ENCODE measurements at places on chromosomes 6 and 20.

- no peak for DNase-seq
Measured at GRCh38 chr6:75219263-75219662, 13.4 kb upstream of the COL12A1 start.

GRCh38 chr6:112202639-112203341 is 51.6 kb downstream of the LAMA4 start:
- DNase-seq: no peak

DNA sequence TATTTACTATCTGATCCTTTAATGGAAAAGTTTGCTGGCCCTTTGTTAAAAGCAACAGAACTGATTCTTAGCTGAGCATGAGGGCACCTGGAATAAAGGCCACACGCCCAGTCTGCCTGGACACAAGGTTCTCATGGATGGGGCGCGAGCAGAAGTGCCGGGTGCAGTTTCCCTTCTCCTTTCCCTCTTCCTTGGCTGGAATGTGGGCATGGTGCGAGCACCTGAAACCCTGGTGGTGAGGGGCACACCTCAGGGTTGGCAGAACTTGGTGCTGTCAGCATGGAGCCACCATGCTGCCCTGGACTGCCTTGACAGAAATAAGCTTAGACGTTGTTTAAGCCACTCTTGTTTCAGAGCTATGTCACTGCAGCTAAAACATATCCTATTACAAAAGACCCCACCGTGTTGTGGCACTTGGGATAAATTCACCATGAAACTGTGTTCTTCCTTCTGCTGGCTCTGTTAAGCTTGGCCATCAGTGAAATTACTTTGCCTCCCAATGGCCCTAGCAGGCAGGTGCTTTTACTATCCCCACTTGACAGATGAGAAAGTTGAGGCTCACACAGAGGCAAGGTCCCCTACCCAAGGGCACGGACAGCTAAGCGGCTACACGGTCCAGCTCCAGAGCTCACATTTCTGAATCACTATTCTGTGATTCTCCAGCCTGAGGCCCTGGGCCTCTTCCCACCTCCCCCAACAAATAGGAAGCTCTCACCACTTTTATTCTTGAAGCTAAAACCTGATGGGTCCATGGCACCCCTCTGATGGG is 115.9 kb downstream of the PREX1 start:
- no peak for DNase-seq

GRCh38 chr6:84309336-84309735 is 81.9 kb upstream of the CEP162 start:
- no peak for DNase-seq

DNA sequence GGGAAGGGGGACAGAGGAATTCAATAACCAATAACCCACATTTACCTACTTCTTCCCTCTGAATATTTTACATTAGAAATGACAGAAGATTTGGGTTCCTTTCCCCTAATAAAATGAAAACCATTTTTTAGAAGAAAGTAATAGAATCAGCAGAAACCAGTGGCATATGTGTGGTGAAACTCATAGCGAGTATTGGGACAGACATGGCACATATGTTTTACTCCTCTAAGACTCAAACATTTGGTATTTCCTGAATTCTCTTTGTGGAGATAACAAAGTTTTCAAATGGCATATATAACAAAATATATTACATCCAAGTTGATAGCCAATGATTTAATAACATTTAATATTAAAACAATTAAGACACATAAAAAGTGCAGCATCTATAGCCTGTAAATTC is 12.9 kb upstream of the BEND3 start:
- DNase-seq: no peak

GRCh38 chr6:157343732-157344131 is 20.4 kb upstream of the TMEM242 start:
- no peak for DNase-seq

DNA sequence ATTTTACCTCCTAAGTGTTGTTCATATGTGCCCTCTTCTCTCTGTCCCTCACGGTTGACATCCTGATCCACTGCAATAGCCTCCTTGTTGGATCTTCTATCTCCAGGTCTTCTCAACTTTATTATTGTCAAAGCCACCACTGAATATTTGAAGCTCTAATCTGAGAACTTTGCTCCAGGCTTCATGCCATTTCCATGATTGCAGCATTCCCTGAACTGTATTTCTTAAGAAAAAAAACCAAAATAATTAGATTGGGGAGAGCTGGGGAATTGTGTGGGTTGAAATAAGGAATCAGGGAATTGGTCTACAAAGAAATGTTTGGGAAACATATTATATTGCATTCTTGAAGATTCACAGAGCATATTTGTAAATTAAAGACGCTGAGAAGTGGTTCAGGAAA is 2.5 kb upstream of the STX7 start:
- DNase-seq: no peak

- no peak for DNase-seq
Measured at GRCh38 chr6:139172151-139172550, 37.3 kb downstream of the HECA start.

DNA sequence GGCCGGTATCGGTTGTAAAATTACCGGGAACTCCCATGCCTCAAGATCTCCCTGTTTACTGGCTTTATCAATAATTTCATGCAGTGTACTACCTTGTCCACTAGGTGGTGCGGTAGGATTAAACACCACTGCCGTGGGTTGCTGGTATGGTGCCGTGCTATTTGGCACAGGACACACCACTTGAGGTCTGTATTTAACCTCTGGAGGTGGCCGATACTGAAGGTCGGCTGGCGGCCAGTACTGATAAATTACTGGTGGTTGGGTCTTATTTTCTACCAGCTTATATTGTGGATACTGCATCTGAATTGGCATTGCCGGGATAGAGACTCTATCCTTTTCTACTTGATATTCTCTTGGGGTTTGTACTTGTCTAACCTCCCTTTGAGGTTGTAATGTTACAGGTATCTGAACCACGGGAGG is 14.3 kb upstream of the PTCRA start:
- DNase-seq: peak; percentile 67

- no peak for DNase-seq
Measured at GRCh38 chr20:62845416-62846160, 16.0 kb downstream of the TCFL5 start.

GRCh38 chr20:49964964-49965780 is 17.6 kb upstream of the SNAI1 start:
- no peak for DNase-seq

GRCh38 chr6:75331151-75331550 is 46.6 kb upstream of the TMEM30A start:
- no peak for DNase-seq

- no peak for DNase-seq
Measured at GRCh38 chr20:34570859-34571306, 12.4 kb downstream of the MAP1LC3A start.

DNA sequence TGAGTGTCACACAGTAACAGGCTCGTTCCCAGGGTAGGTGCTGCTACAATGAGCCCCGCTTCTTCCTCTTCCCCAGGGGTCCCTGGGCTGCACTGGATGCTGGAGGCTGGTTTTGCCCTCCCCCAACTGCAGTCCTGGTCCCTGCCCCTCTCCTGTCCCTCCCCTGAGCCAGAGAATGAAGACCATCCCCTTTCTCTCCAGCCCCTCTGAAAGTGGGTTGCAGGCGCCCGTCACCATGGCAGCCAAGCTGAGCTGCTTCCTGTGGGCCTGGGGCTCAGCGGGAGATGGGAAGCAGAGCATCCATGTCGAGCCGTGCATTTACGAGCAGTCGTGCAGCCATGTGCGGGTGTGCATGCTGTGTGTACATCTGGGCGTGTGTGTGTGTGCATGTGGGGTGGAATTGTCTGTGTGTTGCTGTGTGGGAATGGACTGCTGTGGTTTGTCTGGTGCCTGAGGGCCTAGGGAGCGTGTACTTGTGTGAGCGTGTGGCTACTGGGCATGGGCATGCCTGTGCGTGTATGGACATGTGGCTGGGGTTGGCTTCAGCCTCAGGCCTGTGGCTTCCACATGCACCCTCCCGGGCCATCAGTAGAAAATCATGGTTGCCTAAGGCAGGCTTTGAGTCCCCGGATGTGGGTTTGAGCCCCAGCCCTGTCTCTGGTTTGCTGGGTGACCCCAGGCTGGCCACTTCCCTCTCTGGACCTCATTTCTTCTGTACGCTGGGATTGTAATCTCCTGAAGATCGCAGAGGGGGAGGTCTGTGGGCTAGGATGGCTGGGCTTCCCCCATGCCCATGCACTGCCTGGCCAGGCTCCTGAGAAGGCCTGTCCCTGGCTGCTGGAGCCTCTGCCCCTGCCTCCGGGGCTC is 48.8 kb downstream of the SRC start:
- DNase-seq: no peak

GRCh38 chr6:38316099-38316868 is 323.4 kb downstream of the BTBD9 start:
- DNase-seq: no peak

DNA sequence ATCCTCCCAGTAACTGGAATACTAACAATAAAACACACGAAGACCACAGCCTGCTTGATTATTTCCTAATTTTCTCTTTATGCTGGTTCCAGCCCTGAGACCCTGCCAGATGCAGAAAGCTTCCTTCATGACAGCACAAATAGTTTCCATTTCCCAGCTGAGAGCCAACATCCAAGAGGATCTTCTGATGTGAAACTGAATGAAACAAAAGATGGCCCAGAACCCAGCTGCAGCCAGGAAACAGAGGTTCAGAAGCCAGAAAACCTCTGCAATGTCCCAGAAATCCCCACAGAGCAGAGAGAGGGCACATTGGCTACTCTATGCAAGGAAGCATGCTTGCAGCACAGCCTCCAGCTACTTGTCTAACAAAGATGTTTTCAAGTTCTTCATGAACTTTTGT is 61.8 kb upstream of the PLEKHG1 start:
- DNase-seq: no peak

GRCh38 chr20:10710991-10711775 is 37.4 kb upstream of the JAG1 start:
- no peak for DNase-seq

DNA sequence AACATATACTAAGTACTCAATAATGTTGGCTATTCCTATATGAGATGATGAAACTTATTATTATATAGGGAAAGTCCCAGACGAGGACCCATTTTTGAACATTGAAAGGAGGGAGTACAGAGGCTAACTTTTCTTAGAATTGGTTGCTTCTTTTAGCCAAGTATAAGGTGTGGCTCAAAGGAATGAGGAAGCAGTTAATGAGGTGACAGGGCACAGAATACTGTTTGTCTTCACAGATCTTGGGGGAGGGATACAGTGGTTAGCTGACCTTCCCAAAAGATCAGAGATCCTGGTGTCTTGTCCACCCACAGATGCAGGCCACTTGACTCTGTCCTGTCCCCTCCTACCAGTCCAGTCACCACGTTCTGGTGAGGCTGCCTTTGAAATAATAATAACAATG is 67.8 kb upstream of the EPB41L1 start:
- no peak for DNase-seq

GRCh38 chr6:22152841-22153240 is 144.0 kb downstream of the PRL start:
- no peak for DNase-seq

DNA sequence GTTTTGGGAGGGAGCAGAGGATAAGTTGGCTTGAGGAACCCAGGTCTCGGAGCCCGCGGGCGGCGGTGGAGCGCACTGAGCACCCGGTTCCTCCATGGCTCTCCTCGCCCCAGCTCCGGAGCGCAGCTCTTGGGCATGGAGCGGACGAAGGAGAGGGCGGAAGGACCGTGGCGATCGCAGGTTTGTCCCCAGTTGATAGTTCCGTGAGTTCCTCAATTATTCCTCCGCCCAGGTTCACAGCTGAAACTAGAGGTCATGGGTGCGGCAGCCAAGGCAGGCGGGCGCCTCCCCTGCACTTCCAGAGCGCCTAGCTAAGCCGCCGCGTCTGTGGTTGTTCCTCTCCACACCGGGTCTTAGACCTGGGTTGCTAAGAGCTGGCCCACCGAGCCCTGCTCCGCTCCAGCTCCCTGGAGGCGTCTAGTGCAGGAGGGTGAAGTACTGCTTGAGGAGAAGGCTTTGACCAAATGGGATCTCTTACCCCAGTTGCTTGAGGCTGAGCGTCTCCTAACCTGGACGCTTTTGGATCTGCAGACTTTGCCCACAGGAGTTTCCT is at the start of gene HTR1B:
Gene HTR1B (minus strand): TSS at position 184 of the 553 bp plus-strand sequence. CDS start 88 bp downstream, at position 96.
- no peak for DNase-seq

- no peak for DNase-seq
Measured at GRCh38 chr6:113595911-113596376, 261.2 kb upstream of the MARCKS start.

GRCh38 chr6:43746613-43747102 is 23.4 kb upstream of the VEGFA start:
- no peak for DNase-seq

- DNase-seq: no peak
Measured at GRCh38 chr6:170444811-170445211, 108.3 kb downstream of the PSMB1 start.

GRCh38 chr6:10382322-10382721 is 32.6 kb downstream of the TFAP2A start:
- no peak for DNase-seq

GRCh38 chr6:51793393-51793792 is 294.0 kb downstream of the PKHD1 start:
- no peak for DNase-seq

GRCh38 chr6:8000636-8001035 is 63.6 kb downstream of the BLOC1S5 start:
- no peak for DNase-seq

DNA sequence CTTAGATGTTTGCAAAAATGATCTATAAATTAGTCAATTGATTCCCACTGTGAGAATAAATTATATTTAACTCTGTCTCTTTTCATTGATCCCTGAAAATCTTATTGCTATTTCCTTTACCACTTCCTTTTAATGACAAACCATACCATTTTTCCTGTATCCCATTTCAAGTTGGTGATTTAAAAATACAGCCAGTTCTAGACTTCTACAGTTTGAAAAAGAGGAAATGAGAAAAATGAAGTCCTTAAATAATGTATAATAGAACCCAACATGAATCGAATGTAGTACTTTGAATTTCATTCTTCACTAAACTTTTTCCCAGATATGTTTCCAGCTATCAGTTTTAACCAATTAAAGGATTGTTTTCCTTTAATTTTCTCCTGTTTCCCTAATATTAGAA is 29.5 kb upstream of the SDHAF4 start:
- no peak for DNase-seq

DNA sequence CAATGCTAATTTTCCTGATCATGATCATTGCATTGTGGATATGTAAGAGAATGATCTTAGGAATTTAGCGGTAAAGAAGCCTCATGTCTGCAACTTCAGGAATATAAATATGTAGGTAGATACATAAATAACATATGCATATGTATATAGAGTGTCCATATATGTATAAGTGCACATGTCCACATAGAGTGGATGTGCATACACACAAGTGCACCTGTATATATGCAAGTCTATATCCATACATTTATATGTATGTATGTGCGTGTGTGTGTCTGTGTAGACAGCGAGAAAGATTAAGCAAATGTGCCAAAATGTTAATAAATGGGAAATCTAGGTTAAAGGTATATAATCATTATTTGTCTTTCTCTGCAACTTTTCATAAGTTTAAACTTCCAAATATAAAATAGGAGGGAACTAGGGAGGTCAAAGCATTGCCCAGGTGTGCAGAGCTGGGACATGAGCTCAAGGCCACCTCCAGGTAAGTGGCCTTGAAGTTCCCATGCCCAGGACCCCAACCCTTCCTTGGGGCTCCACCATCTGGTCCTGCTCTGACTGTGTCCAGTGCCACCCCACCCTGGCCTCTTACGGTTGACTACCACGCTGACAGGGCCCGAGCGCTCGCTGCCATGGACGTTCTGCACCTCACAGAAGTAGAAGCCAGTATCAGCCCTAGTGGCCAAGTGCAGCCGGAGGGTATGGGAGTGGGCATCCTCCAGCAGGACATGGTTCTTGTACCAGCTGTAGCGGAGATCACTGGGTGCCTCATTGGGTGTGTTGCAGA is 9.6 kb downstream of the SIGLEC1 start:
- no peak for DNase-seq

GRCh38 chr20:32538526-32538939 is 46.6 kb downstream of the NOL4L start:
- DNase-seq: peak; percentile 61
